ENCODE measurements at places on chromosomes 3 and 15.

DNA sequence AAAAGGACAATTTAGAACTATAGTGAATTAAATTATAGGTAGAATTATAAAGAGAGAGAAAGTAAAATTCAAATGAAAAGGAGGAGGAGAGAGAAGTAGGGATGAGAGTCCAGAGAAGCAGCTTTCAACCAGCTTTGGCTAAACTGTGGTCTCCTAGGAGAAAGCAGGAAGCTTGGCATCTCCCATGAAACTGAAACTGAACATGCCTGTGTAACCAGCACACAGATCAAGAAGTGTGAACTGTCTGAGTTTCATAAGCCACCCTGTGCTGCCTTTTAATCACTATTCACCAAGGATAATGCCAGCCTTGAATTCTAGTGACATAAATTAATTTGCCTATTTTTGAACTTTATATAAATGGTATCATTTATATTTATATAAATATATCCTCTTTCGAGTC is 128.5 kb downstream of the MYRIP start:
- no peak for DNase-seq

- no peak for DNase-seq
Observed at GRCh38 chr3:49500732-49501609, 30.9 kb downstream of the DAG1 start.

- DNase-seq: no peak
Observed at GRCh38 chr15:73990250-73991005, 1.7 kb downstream of the STOML1 start.

GRCh38 chr15:99326235-99326634 is 75.0 kb downstream of the LRRC28 start:
- DNase-seq: no peak

- no peak for DNase-seq
Observed at GRCh38 chr3:64178419-64178818, 46.8 kb downstream of the PRICKLE2 start.

GRCh38 chr3:129892857-129893580 is 492 bp downstream of the TMCC1 start:
- no peak for DNase-seq

- no peak for DNase-seq
Observed at GRCh38 chr15:81001152-81002008, 657 bp downstream of the TLNRD1 start.

GRCh38 chr3:57972531-57973111 is 35.6 kb upstream of the FLNB start:
- DNase-seq: no peak

DNA sequence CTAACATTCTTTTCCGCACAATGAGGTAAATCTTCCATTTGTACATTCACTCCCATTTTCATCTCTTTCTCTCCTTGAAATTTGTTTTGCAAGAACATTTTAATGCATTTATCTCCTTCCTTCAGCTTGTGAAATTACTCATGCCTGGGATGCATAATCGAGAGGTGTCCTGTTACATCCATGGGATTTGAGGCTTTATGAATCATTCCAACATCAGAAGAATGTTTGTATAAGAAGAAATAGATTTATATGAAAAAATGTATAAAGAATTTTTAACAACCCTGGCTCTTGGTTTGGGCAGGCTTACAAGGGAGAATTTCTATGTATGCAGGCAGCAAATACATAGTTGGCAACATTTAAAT is 93.2 kb upstream of the MBNL1 start:
- DNase-seq: no peak

- DNase-seq: no peak
Observed at GRCh38 chr3:143464850-143465249, 345.3 kb downstream of the CHST2 start.

DNA sequence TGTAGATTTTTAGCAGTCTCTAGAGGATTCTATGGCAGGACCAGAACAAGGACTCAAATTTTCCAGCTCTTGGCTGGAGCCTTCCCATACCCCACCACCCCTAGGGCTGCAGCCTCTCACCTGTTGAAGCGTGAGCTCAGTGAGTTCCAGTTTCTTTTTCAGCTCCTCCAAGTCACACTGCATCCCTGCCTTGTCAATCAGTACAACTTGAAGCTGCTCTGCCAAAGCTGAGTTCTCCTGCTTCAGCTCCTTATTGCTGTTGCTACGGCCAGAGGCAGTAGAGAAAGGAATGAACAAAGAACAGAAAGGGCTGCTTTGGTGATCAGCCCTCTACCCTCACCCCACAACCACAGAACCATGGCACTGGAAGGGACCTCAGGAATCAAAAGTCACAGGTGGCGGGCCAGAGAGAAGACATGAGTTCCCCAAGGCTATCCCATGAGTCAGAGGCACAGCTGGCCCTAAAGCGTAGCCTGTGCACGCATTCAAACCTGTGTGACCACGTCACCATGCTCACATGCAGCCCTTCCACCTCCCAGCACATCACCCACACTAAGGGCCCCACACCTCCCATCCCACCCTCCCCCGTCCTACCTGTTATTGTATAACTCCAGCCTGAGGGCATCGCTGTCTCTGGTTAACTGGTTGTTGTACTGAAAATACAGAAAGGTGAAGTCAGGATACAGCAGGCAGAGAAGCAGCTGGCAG is 83.3 kb upstream of the C2CD4B start:
- DNase-seq: no peak

DNA sequence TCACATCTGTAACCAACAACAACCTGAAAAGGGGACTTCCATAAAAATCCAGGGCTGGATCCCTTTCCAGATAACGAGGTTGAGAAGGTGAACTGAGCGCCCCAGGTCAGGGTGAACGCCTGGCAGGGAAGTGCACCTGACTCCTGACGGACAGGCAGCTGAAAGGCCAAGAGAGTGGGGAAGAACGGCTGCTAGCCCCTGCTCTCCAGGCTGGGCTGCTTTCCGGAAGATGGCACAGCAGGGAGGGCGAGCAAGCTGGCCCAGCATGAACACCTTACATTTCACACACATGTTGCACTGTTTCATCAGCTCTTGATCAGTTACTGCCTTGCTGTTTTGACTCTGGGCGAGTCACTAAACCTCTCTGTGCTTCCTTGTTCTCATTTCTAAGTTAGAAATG is 127.2 kb upstream of the IQSEC1 start:
- DNase-seq: no peak

DNA sequence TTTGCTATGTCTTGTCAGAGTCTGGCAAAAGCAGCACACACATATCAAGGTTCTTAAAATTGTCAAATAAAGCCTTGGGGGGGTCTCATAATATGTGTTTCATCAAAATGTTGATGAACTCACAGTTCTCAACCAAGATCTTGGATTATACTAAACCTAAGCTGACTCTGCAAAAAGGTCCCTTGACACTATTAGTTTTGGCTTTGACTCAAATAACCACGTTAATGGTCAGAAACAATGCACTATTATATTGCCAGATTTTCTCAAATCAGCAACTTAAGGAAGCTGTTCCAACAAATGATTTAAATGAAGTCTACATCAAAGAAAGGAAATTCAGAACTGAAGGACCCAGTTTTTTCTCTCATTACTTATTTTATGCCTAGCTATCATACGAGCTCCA is 1063.9 kb downstream of the ROBO1 start:
- no peak for DNase-seq

- no peak for DNase-seq
Observed at GRCh38 chr3:132456136-132456535, 38.8 kb downstream of the DNAJC13 start.

DNA sequence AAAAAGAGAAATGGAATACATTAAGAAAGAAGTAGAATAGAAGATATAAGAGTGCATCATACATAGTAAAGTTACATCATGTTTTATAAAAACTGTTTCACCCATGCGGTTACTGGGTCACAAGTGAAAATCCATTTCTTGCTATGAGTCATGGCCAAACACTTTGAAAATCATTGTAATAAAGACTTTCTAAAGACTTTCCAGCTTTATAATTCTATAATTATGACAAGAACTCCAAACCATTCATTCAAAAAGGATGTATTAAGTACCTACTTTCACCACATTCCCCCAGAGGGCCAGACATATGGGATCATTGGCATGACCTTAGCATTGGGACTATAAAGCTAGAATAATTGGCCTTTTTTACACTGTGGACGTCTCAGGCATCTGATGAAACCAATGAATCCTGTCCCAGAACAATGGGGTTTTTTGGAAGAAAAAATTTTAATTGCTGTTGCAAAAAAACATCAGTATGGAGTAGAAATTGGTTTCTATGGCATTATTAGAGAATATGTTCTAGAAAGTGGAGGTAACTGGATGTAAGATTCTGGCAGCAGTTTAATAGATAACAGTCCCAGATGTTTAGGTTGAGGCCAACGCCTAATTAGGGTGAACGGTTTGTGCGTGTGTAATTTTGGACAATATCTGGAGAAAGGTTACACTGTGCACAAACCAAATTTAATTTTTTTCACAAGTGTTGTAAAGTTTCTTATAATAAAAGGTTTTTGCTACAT is 3.3 kb upstream of the SKIC8 start:
- no peak for DNase-seq

DNA sequence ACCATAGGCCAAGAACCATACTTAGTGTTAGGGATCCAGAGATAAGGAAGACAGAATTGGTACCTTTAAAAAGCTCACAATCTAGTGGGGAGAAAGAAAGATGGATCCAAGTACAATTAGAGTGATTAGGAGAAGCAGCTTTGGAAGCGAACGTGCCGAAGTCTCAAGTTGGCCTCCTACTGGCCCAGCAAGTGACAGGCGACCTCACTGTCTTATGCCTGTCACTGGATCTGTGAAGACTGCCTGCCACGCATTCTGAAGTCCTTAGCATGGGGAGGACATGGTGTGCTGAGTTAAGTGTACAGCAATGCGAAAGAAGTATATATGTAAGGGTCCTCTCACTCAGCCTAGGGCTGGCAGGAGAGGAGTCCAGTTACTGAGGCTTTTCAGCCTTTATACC is 141.0 kb downstream of the GABRB3 start:
- no peak for DNase-seq

DNA sequence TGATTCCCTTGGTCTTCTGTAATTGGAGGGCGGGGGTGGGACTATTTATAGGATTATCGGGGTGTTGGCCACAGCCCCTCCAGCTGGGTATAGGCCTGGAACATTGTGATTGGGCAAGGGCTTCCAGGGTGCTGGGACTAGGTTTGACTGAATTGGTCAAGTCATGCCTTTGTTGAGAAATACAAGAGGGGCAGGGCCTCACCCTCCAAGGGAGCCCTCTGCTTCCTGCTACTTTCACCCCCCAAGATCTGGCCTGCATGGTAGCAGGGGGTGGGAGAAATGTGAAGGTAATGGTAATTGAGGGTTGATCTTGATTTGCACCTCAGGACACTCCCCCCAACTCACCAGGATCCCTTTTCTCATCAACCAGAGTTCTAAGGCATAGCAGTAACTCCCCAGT is 25.2 kb downstream of the TRIM71 start:
- no peak for DNase-seq
